Pancreas (tissue), 10 donors: ENCODE measurements at places on chromosomes 2 and 18. TPM values are rescaled to one million over a fixed set of nuclear protein-coding genes. Genes with fewer than 3 reads are reported as not detected.

The AQP12A gene
- total RNA-seq: 163 TPM

The HOXD4 gene
- total RNA-seq: 0.13 TPM

- peak overlapping the region; percentile 81 for H3K4me3 ChIP-seq
- no peak for DNase-seq
- peak overlapping the region; percentile 84 for H3K27ac ChIP-seq
- H3K27me3 ChIP-seq: no peaks in the 10 kb centered on the region
These were observed 1.7 kb downstream of the RBMS1 start for GRCh38 chr2:160491911-160492371.

DNA sequence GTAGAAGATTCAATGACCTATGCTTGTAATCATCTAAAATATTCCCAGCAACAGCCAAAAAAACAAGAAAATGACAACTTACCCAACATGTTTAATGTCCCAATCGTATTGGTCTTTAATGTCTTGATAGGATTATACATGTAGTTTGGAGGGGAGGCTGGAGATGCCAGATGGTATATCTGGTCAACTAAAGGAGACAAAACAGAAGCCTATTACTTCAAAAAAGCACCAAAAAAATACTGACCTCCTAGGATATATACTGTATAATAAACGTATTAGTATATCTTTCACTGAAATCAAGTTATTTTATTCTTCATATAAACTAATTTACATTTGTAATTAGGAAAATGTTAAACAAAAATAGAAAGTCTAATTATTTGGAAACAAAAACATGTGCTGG lies 64.5 kb downstream of the UXS1 start:
- H3K27me3 ChIP-seq: no peaks in the 10 kb centered on the region
- no peak for DNase-seq
- no peak overlapping the region for H3K4me3 ChIP-seq
- H3K4me1 ChIP-seq: peaks cover 17% of the 10 kb centered on the region
- H3K27ac ChIP-seq: no peak overlapping the region

- H3K4me1 ChIP-seq: no peaks in the 10 kb centered on the region
- no peaks in the 10 kb centered on the region for H3K36me3 ChIP-seq
- DNase-seq: no peak
- no peak overlapping the region for H3K4me3 ChIP-seq
These were observed 232.2 kb downstream of the FHOD3 start for GRCh38 chr18:36529747-36530146.

The HOXD1 gene
- total RNA-seq: 0.29 TPM

The EIPR1 gene
- 12.5 TPM for total RNA-seq

The CTLA4 gene
- total RNA-seq: not detected

The SOWAHC gene
- 5.2 TPM for total RNA-seq

GRCh38 chr2:119119076-119119785 lies 39.3 kb downstream of the C1QL2 start:
- no peak overlapping the region for H3K27ac ChIP-seq
- no peak overlapping the region for H3K4me3 ChIP-seq
- no peaks in the 10 kb centered on the region for H3K27me3 ChIP-seq
- H3K36me3 ChIP-seq: no peaks in the 10 kb centered on the region
- no peaks in the 10 kb centered on the region for H3K4me1 ChIP-seq
- no peak for DNase-seq

DNA sequence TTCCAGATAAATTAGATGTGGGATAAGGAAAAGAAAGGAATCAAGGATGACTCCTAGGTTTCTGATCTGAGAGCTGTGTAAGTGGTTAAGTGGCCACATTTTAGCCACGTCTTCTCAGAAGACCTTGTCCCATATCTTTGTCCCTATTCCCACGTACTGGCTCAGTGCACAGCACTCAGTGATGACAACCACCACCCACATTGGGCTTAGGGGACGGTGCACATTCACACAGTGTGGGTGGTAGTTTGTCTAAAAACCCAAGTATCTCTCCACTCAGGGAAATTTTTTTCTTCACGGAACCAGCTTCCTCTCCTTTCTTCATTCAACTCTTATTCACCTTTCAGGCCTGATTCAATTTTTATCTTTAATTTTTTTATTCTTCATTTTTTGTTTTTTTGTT lies 30.6 kb upstream of the GCC2 start:
- H3K27ac ChIP-seq: no peak overlapping the region
- no peak overlapping the region for H3K4me3 ChIP-seq
- no peaks in the 10 kb centered on the region for H3K27me3 ChIP-seq
- no peaks in the 10 kb centered on the region for H3K4me1 ChIP-seq
- DNase-seq: no peak

- H3K27me3 ChIP-seq: no peaks in the 10 kb centered on the region
- no peak overlapping the region for H3K4me3 ChIP-seq
- no peak for DNase-seq
- H3K27ac ChIP-seq: no peak overlapping the region
- no peaks in the 10 kb centered on the region for H3K36me3 ChIP-seq
These were observed 417.6 kb downstream of the SOX11 start for GRCh38 chr2:6109831-6110230.

DNA sequence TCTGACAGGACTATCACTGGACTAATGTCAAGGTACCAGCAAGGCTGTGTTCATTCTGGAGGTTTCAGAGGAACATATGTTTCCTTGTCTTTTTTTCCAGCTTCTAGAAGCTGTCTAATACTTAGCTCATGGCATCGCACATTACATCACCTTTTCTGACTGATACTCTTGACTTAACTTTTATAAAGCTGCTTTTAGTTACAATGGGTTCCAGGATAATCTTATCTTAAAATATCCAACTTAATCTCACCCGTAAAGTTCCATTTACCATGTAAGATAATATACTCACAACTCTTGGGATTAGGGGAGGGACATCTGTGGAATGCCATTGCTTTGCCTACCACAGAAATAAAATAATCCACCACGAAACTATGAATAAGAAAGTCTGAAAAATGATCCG lies 394.2 kb downstream of the CDH19 start:
- H3K36me3 ChIP-seq: no peaks in the 10 kb centered on the region
- H3K27me3 ChIP-seq: no peaks in the 10 kb centered on the region
- DNase-seq: no peak

DNA sequence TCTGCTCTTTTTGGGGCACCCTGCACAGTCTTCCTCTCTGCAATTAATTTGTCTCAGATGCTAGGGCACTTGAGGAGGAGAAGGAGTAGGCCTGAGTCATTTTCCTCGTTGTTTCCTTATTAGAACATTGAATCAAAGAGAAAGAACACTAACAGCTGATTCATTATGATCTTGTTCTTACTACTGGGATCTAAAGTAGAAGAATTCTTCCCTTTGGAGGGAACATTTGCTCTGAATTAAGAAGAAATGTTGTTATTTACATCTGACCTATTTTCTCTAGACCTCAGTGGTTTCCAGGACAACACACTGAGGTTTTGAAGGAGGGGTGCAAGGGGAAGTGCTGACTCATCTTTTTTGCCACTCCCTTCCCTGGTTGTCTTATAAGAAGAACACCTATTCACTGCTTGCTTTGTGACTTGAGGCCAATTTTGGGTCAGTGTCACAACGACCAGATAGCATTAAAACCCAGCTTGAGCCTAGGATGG lies 24.3 kb upstream of the STAT1 start:
- H3K36me3 ChIP-seq: no peaks in the 10 kb centered on the region
- H3K4me3 ChIP-seq: no peak overlapping the region
- no peaks in the 10 kb centered on the region for H3K4me1 ChIP-seq
- H3K27ac ChIP-seq: no peak overlapping the region
- no peak for DNase-seq

The TSPYL6 gene
- not detected for total RNA-seq

- H3K4me1 ChIP-seq: no peaks in the 10 kb centered on the region
- H3K27me3 ChIP-seq: no peaks in the 10 kb centered on the region
- no peak for DNase-seq
- no peak overlapping the region for H3K4me3 ChIP-seq
These were observed 575.3 kb downstream of the CMPK2 start for GRCh38 chr2:6290217-6291015.

The B4GALT6 gene
- 0.79 TPM for total RNA-seq

DNA sequence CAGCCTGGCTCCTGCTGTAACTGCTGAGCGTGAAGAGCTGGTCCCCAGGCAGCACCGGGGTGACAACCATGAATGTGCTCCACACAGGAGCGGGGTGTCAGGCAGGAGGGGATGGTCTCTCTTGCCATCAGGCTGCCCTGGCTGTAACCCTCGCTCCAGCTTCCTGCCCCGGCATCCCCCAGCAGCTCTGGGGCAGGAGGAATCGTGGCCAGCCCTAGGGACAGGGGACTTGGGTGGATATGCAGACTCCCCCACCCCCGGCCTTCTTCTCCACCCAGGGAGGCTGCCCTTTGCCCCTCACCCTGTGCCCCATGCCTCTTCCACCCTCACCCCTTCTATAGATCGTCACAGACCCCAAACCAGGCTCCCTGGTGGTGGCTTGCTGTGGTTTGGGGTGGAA lies 69.4 kb upstream of the SMAD7 start:
- H3K4me1 ChIP-seq: no peaks in the 10 kb centered on the region
- H3K36me3 ChIP-seq: no peaks in the 10 kb centered on the region
- H3K4me3 ChIP-seq: no peak overlapping the region

The BMPR2 gene
- 30.8 TPM for total RNA-seq

- peaks cover 25% of the 10 kb centered on the region for H3K4me1 ChIP-seq
- no peaks in the 10 kb centered on the region for H3K27me3 ChIP-seq
These were observed 132.6 kb downstream of the SEPTIN10 start for GRCh38 chr2:109481196-109481555.

The RAB6C gene
- total RNA-seq: not detected

DNA sequence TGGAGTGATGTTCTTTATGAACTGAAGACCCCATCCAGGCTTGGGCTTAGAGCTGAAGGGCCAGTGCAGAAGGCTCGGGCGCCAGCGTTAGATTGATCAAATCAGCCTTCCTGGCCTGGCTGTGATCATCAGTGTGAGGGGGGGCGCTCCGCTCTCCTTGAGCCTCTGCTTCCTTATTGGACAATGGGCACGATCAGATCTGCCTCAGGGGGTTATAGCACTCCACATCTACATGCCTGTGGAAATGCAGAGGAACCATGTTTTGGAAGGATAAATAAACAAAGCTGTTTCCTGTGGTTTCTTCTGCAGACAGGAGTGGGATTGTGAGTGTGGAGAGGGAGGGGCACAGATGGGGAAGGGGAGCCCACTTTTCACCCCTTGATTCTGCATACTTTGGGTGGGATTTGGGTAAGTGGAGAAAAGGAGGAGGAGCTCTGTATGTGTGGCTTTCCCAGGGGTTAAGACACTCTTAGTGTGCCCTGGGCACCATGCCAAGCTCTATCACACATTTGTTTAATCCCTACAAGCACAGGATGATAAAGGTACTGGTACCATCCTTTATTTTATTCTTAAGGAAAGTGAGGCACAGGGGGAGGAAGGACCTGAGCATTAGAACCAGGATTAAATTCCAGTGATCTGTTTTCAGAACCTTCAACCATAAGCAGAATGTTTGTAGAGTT lies 150.5 kb downstream of the EN1 start:
- H3K36me3 ChIP-seq: no peaks in the 10 kb centered on the region
- H3K27me3 ChIP-seq: no peaks in the 10 kb centered on the region
- no peak overlapping the region for H3K4me3 ChIP-seq
- H3K27ac ChIP-seq: no peak overlapping the region
- no peak for DNase-seq
- H3K4me1 ChIP-seq: no peaks in the 10 kb centered on the region

The CYBRD1 gene
- total RNA-seq: 29.3 TPM

The CAPN13 gene
- 4.9 TPM for total RNA-seq

GRCh38 chr2:228624733-228625132 lies 443.2 kb upstream of the SPHKAP start:
- no peak overlapping the region for H3K4me3 ChIP-seq
- no peaks in the 10 kb centered on the region for H3K4me1 ChIP-seq
- no peaks in the 10 kb centered on the region for H3K36me3 ChIP-seq

- H3K36me3 ChIP-seq: no peaks in the 10 kb centered on the region
- H3K4me1 ChIP-seq: no peaks in the 10 kb centered on the region
- H3K27ac ChIP-seq: no peak overlapping the region
These were observed 73.1 kb downstream of the MAPK4 start for GRCh38 chr18:50632895-50633515.

DNA sequence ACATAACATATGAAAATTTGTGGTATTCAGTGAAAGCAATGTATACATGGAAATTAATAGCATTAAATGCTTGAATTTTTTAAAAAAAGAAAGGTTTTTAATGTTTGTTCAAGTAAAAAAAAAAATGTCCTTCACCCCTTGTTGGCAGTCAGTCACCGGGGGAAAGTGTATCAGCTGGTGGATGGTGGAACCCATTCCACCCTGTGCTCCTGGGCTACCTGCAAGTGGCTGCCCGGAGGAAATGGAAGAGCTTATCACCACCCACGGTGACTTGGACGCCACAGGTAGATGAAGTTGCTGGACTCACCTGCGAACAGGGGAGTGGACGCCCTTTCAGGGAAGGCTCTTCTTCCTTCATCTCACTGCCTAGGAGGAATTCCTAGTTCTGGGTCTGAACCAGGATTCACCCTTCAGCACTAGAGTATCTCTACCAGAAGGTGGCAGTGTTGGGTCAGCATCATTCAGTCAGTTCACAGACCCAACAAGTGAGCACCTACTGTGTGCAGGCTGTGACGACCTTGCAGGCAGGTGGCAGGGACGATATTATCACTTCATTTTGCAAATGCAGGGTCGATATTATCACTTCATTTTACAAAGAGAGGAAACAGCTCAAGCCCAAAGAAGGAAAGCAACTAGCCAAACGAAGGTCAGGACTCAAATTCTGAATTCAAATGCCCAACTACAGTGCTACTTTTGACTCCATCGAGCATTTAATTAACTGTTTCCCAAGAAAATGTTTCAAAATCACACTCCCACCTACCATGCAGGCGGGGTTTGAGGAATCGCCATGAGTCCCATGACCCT lies 35.8 kb downstream of the CIB4 start:
- H3K27ac ChIP-seq: no peak overlapping the region
- DNase-seq: no peak
- H3K27me3 ChIP-seq: no peaks in the 10 kb centered on the region
- no peak overlapping the region for H3K4me3 ChIP-seq

The IFIH1 gene
- total RNA-seq: 9.1 TPM

The CASP8 gene
- 9.4 TPM for total RNA-seq

GRCh38 chr2:168592181-168592831 lies 136.2 kb downstream of the CERS6 start:
- no peak overlapping the region for H3K27ac ChIP-seq
- no peak overlapping the region for H3K4me3 ChIP-seq
- no peaks in the 10 kb centered on the region for H3K36me3 ChIP-seq
- DNase-seq: no peak
- no peaks in the 10 kb centered on the region for H3K27me3 ChIP-seq
- no peaks in the 10 kb centered on the region for H3K4me1 ChIP-seq

DNA sequence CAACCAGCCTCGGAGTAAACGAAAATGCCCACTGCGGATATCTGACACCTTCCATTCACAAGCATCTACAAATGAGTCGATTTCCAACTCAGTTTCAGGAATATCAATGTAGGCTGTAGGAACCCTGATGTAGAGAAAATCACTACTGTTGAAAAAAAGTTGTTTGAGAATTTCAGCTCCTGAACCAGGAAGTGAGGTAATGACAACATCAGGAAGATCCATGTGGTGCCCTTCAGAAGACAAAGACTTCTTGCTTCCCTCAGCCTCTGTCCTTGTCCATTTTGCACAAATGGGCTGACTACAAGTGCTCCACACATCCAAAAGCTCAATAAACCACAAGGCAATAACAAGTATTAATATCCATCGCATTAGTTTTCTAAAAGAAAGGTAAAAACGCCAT lies 4.7 kb downstream of the DSEL start:
- DNase-seq: no peak
- H3K4me1 ChIP-seq: no peaks in the 10 kb centered on the region
- H3K27me3 ChIP-seq: no peaks in the 10 kb centered on the region
- H3K27ac ChIP-seq: no peak overlapping the region
- H3K36me3 ChIP-seq: no peaks in the 10 kb centered on the region
